ENCODE measurements at places on chromosomes 7 and 10.
A peak's percentile ranks its signal among the peaks of the same experiment; 100 is the strongest.

GRCh38 chr10:105288026-105288425, 646.9 kb downstream of the SORCS3 start:
- DNase-seq: no peak

- no peak for DNase-seq
These were observed 47.6 kb downstream of the ZMIZ1 start for GRCh38 chr10:79116368-79116767.

- DNase-seq: no peak
These were observed 8.1 kb upstream of the ZNF727 start for GRCh38 chr7:64037095-64037494.

- no peak for DNase-seq
These were observed 10.2 kb downstream of the PRLHR start for GRCh38 chr10:118585234-118585633.

DNA sequence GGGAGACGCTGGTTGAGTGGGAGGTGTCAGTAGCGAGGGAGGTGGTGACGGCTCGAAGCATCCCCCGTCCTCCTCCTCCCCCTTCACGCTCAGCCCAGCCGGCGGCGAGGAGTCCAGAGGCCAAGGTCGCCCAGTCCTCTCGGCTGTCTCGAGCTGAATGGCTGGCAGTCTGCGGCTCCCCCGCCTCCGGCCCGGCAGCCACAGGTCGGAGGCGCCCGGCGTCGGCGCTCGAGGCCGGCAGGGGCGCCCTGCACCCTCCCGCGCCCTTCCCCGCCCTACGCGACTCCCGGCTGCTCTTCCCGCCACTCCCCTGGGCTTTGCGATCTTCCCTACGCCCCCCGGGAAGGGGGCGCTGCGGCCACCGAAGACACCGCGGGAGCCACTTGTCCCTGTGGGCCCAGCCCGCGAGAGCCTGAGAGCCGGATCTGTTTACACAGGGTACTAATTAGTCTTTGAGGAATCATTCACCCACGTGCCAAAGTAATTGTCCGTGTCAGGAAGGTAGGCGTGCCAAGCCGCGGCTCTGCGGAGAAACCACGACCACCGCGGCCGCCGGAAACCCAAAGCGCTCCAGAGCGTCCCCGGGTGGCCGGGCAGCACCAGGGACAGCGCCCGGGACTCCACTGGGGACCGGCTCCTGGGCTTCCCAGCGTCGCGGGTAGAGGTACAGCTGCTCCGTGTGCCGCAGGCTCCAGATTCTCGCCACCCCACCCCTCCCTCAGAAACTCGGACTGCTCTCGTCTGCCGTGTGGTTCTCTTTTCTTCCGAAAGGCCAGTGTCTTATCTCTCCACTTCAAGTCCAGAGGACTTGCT, at the start of gene NXPH1:
Gene NXPH1, plus strand, starts transcription at position 133 of the 813 bp plus-strand sequence.
- peak; percentile 65 for DNase-seq

DNA sequence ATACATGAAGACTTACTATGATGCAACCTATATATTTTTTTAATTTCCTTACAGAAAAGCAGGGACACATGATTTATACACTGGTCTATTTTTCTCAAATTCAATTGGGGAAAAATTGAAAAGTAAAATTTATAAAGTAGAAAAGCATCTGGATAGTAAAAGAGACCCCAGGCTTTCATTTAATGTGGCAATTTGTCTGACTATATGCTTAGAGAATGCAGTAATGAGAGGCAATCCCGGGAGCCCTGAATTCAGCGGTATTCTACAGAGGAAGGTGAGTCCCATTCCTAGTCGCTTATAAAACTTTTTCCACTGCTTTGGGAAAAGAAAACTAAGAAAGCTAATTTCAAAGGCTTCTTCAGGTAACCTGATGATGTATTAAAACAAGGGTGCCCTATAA, 167.1 kb downstream of the SEMA3D start:
- DNase-seq: no peak

DNA sequence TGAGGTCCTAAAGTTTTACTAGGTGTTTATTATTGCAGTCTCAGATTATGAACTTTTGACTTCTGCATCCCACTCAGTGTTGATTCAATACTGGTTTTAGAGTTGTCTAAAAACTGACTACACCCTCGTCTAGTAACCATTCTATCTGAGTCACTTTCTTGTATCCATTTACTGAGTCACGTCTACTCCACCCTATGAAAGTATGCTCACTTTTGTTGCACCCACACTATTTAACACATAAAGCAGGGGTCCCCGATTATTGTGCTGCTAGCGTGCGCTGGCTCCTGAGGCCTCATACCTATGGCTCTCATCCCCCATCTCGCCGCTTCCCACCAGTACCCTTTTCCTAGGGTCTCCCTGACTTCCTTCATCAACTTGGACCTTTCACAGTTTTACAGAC, 2.0 kb downstream of the SAMD9 start:
- DNase-seq: no peak

Data from GM20000 (cell line).